ENCODE measurements at places on chromosomes 5 and 9.

DNA sequence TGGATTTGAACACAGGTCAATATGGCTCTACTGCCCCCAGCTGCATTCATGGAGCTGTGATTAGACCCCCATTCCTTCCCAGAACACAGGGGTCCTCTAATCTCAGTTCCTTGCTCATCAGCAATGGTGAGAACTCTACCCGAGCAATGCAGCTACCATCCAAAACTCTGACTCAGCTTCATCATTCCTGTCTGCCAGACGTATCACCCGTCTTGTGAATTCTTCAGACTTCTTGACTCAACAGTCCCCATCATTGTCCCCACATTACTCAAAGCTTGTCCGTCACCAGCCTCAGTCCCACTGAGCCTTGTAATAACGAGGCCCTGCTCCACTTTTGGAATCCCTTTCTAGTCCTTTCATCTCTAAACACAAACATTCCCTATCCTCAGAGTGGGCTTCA, 36.3 kb upstream of the STX17 start:
- no peak for DNase-seq

GRCh38 chr5:41517909-41518308, 7.5 kb upstream of the PLCXD3 start:
- DNase-seq, result no peak

DNA sequence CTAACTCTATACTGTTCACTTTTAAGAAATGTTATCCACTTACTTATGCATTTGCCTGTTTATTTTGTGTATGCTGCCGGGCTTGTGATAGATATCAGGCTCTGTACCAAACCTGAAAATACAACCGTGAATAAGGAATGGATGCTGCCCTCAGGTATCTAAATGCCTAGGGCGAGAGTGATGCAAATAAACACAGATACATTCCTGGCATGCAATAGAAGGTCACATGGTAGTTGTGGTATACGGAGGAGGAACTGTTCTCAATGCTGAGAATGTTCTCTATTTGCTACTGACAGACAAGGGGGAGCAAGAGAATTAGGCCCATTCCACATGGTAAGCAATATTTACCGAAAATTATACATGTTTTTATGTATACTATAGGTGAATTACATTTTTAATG, 227.8 kb downstream of the ICE1 start:
- DNase-seq, result no peak

DNA sequence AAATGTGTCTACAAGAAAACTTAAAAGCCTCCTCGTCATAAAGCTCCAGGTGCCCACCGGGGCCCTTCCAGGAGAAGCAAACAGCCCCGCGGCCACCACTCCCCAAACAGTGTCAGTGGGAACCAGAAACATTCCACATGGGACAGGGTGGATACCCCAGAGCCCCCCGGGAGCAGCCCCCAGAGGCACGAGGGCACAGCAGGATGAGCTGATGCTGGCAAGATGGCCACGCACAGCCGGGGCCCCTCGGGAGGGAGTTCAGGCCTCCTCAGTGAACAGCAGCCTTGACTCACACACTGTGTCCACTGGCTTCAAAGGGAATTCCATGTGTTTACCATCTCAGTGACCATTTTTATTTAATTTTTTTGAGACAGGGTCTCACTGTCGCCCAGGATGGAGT, 10.5 kb downstream of the EXD3 start:
- DNase-seq, result no peak

DNA sequence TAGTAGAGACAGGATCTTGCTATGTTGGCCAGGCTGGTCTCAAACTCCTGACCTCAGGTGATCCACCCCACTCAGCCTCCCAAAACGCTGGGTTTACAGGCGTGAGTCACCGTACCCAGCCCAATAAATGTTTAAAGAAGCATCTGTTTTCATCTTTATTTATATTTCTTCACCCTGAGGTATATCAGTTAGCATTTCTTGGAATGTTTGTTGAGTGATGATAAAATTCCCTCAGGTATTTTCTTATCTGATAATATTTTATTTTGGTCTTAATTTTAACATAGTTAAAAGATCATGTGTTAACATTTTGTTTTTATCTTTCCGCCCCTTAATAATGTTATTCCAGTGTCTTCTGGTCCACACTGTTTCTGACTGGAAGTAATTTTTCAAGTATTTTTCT, 839.6 kb upstream of the CDH10 start:
- no peak for DNase-seq

DNA sequence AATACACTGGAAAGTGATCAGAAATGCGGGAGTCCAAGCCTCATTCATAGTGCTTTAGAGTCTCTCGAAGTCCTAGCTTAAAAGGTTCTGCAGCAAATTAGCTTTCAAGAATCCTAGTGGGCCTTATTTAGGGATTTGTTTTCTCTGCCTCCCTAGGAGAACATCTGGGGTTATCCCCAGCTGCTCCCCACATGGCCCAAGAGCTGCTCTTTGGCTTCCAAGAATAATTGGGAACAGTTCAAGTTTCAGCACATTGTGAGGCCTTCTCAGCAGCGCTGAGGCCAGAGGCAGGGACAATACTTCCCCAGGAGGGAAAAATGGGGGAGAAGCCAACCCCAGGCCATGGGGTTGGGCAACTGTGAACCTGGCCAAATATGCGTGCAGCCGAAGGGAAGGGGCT, 108.7 kb downstream of the LIFR start:
- no peak for DNase-seq

DNA sequence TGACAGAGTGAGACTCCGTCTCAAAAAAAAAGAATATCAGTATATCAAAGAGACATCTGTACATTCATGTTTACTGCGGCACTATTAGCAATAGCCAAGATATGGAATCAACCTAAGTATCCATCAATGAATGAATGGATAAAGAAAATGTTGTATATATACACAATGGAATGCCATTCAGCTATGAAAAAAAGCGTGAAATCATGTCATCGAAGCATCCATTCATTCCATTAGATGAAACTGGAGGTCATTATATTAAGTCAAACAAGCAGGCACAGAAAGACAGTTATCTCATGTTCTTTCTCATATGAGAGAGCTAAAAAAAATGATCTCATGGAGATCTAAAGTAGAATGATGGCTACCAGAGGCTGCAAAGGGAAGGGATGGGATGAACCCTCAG, 180.9 kb upstream of the TLX3 start:
- DNase-seq, result no peak

GRCh38 chr5:55699041-55699688, 13.0 kb downstream of the SLC38A9 start:
- no peak for DNase-seq

- no peak for DNase-seq
Observed at GRCh38 chr5:173717959-173718358, 101.5 kb upstream of the BOD1 start.

GRCh38 chr5:96751203-96752169, 56.3 kb downstream of the ERAP1 start:
- DNase-seq, result no peak

DNA sequence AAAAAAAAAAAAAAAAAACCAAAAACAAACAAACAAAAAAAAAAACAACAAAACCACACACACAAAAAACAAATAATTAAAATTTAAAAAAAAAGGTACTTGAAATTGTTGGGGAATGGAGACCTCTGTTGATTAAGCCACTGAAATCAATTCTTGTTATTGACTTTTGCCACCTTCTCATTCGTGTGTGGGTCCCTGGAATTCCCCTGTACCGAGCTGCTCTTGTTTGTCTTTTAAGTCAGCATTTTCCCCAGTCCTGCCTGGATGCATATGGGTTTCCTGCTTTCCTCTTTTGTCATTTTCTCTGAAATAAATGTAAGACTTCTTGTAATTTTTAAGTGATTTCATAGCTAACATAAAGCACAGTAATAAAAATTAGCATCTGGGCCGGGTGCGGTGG, 45.5 kb downstream of the GPBP1 start:
- no peak for DNase-seq

- DNase-seq, result no peak
Observed at GRCh38 chr5:88888848-88889188, 5.8 kb upstream of the MEF2C start.

All from stimulated activated CD8-positive, alpha-beta memory T cell treated with anti-CD3 and anti-CD28 coated beads, Interleukin-2, amount 100 ng/mL, for 1 hour (primary cell).